Activated CD4-positive, alpha-beta T cell treated with anti-CD3 and anti-CD28 coated beads, Interleukin-2, amount 50 U/mL, for 24 hours (primary cell): ENCODE measurements at places on chromosomes 3 and 15.

- no peak for DNase-seq
Measured at GRCh38 chr3:144312702-144313101, 341.1 kb downstream of the DIPK2A start.

GRCh38 chr3:46335541-46335940 lies 18.4 kb upstream of the CCR2 start:
- no peak for DNase-seq

- DNase-seq, result no peak
Measured at GRCh38 chr3:47324278-47324865, 41.6 kb downstream of the KLHL18 start.

- no peak for DNase-seq
Measured at GRCh38 chr3:149902498-149903139, 68.1 kb downstream of the PFN2 start.

GRCh38 chr3:134060561-134061385 lies 31.0 kb upstream of the SLCO2A1 start:
- DNase-seq, result no peak

DNA sequence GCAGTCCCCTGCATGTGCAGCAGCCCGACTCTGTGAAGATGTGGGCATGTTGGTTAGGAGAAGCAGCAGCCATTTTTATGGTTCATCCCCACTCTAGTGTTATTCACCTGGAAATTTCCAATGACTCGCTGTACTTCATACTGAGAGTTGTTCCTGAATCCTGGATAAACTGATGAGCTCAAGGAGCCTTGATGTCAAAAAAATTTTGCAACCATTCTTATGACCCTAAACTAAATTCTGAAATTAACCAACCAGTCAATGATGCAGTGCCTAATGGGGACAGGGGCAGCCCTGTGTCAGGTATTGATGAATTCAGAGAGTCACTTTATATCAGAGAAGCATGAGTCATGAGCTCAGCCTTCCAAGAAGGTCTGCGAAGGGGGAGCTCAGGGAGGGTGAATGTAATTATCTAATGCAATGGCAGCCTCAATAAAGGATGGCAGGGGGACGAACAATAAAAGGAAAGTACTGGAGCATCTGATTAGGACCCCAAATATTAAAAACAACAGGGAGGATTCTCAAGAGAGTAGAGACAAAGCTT lies 108.4 kb upstream of the VEPH1 start:
- DNase-seq, result no peak
